ENCODE measurements at places on chromosomes 6 and 20.

DNA sequence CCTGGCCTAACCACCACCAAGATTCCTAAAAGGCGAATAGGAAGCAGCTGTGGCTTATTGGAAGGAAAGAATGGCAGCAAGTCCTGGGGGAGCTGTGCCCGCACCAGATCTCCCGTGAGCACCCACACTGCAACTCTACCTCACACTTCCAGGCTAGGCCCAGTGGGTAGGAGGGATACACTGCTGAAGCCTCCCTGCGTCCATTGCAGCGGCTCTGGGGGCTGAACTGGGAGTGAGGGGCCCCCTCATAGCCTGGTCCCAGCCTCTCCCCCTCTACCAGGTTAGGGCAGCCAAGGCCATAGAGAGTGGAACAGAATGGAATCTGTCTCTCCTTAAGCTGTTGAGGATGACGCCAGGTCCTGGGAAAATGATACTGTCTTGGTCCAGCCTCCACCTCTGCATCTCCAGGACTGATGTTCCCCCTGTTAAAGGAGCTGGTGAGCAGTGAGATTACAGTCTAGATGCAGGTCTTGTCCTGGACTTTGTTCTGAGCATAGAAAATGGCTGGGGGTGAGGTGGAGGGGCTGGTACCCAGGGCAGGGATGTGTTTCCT lies 11.3 kb downstream of the CNPY3 start:
- DNase-seq, result no peak

DNA sequence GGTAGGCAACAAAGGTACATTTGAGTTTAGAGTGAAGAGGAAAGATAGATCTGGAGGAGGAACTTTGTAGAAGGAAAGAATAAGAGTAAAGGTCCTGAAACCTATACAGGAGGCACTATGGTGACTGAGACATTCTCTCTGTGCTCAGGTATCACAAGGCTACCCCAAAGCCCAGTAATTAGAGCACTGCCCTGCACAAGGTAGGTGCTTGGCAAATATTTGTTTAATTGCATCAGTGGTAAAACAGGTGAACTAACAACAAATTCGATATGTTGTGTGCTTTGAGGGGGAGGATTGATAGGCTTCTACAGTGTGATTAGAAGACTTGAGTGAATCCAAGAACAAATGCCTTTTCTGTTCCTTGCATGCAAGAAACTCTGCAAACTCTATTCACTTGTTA lies 6.8 kb upstream of the TSHZ2 start:
- no peak for DNase-seq

DNA sequence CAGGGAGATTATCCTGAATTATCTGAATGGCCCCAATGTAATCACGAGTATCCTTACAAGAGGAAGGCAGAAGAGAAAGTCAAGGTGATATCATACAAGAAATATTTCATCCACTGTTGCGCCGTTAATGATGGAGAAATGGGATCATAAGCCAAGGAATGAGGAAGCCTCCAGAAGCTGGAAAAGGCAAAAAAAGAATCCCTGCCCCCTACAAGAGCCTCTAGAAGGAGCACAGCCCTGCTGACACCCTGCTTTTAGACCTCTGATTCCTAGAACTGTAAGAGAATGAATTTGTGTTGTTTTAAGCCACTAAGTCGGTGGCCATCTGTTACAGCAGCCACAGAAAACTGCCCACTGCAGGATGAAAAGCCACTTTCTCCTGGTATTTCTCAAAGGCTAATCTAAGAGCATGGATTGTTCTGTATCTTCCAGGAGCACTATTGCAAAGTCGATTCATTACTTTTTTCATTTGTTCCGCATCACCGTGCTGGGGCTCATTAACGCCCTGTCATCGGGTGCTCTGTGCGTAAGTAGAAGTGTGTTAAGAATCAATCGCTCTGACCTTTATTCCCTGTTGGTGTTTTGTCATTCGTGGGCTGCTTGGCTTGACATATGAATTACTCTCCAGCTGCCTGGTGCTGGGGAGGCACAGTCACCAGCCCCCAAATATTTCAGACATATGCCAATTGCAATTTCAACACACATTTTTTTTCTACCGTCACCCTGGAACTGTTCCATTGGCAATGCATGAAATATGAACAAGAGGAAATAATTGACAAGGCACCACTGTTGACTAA lies 117.0 kb downstream of the PCSK2 start:
- DNase-seq, result no peak

- DNase-seq, result no peak
These were observed 15.0 kb upstream of the MAFB start for GRCh38 chr20:40703975-40704530.

GRCh38 chr6:23637296-23637695 lies 488.7 kb upstream of the NRSN1 start:
- DNase-seq, result no peak

DNA sequence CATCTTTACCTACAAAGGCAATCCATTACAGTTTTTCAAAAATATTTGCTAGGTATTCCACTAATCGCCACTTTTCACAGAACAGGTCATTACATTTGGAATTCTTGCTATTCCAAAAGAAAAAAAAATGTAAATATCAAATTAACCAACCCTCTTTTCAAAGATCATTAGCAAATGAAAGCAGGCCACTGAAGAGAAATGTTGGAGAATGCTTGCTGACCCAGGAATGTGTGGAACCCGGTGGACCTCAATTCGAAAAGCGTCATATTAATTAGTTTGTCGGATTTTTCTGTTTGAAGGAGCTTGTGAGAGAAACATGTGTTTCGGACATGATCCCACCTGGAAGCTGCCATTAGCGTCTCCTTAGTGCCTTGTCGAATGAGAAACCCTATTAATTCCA lies 27.9 kb upstream of the SERPINB9 start:
- no peak for DNase-seq

DNA sequence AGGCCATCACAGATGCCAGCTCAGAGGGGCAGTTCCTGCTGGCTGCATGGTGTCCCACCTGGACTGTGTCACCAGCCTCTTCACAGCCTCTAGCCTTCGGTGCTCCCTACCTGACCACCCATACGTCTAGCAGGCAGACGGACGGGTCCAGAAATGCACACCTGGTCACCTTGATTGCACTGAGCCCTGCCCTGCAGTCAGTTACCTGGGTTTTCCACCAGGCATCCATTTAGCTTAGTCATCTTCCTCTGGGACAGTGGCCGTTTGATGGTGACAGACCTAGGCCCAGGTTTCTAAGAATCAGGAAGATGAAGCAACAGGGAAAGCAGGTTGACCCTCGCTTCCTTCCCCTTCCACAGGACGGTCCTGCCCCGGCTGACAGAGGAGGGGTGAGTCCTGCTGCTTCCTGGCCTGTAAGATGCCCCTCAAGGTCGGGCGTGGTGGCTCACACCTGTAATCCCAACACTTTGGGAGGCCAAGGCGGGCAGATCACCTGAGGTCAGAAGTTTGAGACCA lies 9.8 kb upstream of the BPI start:
- no peak for DNase-seq

- DNase-seq, result no peak
These were observed 42.7 kb upstream of the NHSL1 start for GRCh38 chr6:138541823-138542481.

- DNase-seq, result no peak
These were observed 248.5 kb downstream of the BTBD9 start for GRCh38 chr6:38391206-38391605.

DNA sequence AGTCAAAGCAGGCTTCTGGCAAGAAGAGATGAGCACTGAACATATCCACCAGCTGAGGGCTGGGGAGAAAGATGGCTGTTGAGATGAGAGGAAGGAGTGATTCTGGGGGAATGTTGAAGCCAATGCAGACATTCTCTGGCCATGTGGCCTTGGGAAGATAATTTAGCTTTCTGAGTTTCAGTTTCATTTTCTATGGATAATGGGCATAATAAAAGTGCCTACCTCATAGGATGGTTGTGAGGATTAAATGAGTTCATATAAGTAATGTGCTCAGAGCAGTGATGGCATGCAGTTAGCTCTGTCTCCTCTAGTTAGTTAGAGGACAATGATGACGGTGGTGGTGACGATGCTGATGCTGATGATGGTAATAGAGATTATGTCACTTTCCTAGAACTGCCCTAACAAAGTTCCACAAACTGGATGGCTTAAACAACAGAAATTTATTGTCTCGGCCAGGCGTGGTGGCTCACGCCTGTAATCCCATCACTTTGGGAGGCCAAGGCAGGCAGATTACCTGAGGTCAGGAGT lies 18.5 kb upstream of the KCNK5 start:
- DNase-seq, result no peak

DNA sequence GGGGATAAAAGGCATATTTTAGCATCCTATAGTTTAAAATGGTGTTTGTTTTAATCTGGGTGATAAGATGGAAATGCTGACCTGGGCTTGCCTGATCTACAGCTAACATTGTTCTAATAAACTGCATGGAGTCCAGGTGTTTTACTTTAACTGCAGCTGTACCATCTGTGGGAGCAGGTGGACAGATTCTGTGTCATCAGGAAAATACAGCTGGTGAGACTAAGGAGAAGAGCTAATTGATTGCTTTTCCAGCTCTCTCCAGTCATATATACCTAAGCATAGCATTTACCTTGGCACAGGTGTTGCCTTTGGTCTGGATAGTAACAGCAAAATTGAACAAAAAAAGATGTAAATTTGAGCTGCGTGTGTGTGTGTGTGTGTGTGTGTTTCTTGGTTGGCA lies 31.6 kb downstream of the CBFA2T2 start:
- no peak for DNase-seq

DNA sequence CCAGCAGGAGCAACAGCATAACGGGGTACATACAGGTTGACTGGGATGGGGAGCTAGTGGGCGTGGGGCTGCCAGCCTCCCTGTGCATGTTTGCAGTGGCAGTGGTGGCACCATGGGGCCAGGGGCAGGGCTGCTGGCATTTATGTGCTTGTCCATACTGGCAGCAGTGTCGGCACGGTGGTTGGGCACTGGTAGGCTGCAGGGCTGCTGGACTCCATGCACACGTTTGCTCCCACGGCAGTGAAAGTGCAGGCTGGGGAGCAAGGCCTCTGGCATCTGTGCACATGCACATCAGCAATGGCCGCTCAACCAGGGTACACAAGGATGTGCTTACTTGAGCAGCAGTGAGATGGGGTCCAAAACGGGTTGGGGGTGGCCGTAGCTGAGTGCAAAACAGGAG lies 159.5 kb upstream of the KHDRBS2 start:
- no peak for DNase-seq
